ENCODE measurements at places on chromosomes 13 and 19.

DNA sequence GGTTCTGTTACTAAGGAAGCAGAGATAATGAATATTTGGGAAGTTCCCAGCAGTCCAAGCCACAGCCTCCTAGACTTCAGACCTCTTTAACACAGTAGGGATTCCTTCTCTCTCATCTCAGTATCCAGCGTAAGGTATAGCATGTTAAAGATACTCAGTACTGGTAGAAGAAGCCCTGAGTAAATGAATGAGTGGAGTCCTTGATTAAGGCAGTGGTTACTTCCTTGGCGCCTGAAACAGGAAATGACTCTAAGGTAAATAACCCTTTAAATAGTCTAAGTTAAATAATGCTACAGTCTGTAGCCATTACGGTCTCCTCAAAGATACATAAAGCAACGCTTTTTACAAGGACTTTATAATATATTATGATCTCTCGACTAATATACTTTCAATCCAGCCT is 650.8 kb upstream of the MIR17HG start:
- DNase-seq, result peak; percentile 56

GRCh38 chr13:72637561-72637960 is 89.9 kb downstream of the MZT1 start:
- no peak for DNase-seq

GRCh38 chr13:44894001-44894770 is 95.1 kb downstream of the NUFIP1 start:
- DNase-seq, result no peak

DNA sequence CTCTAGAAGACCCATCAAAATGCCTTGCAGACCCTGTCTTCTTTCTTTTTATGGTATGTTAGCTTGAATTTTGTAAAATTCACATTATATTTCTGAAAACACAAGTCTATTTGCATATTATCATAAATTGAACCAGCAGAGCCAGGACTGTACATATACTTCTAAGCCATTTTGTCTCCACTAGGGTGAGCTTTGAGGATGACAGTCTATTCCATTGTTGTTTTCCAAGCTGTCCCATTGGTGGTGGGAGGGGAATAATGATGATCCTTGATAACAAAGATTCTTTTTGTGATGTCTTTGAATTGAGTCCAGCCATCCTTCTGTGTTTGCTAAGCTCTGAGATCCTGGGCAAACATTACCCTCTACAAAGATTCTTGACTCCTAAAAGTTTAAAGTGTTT is 359.3 kb upstream of the PCDH20 start:
- no peak for DNase-seq

DNA sequence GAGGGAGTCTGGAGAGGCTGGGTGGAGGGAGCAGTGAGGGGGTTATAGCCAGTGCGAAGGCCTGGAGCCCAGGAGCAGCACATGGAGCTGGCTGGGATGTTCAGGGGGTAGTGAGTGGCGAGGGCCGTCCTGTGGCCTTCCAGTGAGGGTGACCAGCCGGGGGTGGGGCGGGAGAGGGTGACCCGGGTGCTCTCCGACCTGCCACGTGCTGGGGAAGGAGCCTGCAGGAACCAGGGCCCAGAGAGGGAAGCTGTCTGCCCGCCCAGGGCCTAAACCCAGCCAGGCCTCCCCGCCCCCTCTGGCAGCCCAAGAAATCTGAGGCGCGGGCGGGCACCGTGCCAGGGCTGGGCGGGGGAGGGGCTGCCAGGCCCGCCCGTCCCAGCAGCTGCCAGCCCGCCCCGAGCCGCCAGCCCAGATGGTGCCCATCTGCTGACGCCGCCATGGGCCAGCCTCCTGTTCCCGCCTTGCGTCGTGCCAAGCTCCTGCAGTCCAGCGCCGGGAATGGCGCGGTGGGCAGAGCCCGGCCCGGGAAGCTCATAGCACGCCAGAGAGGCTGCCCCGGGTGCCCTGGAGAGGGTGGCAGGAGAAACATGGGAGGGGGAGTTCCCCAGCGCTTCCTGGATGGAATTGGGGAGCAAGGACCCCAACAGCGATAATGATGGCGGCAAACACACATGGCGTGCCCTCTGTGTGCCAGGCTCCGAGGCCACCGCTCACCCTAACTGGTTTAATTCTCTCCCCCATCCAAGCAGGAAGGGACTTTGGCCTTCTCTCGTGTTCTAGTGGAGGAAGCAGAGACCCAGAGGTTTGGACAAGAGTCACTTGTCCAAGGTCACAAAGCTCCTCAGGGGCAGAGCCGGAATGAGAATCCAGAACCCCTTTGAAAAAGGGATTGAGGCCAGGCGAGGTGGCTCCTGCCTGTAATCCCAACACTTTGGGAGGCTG is 21.5 kb downstream of the NFIC start:
- DNase-seq, result no peak

GRCh38 chr13:113083402-113084061 is 22.1 kb upstream of the F7 start:
- peak; percentile 38 for DNase-seq

- peak; percentile 7 for DNase-seq
Measured at GRCh38 chr19:46428239-46429135, at the start of gene PNMA8C. Gene PNMA8C, minus strand, starts transcription at chr19:46428936. Its CDS starts 577 bp downstream, at chr19:46428359.

DNA sequence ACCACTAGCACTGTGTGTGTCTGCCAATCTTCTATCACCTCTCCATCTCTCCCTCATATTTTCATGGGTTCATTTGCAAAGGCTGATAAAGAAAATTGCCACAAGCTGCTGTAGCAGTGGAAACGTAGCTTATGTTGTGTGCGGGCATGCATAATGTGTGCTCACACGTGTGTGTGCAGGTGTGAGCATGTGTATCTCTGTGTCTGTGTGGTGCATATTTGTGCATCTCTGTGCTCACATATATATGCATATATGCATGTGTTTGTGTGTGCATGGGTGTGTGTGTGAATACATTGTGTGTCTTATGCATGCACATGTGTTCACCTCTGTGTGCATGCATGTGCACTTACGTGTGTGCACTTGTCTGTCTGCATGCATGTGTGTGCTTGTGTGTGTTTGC is 181.8 kb upstream of the UBL3 start:
- no peak for DNase-seq

DNA sequence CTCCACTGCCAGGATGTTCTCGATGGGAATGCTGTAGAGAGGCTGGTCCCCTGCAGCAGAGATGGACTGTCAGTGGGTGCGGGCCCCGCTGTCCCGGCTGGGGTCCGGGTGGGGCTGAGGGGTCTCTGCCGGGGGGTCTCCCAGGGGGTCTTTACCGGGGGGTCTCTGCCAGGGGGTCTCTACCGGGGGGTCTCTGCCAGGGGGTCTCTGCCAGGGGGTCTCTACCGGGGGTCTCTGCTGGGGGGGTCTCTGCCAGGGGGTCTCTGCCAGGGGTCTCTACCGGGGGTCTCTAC is 25.7 kb upstream of the C13orf46 start:
- no peak for DNase-seq

- DNase-seq, result no peak
Measured at GRCh38 chr13:28268800-28269223, 130.5 kb downstream of the PAN3 start.

- DNase-seq, result no peak
Measured at GRCh38 chr19:32186542-32187330, 158.7 kb upstream of the ZNF507 start.

GRCh38 chr19:45865269-45865948 is 1.3 kb downstream of the FOXA3 start:
- no peak for DNase-seq

DNA sequence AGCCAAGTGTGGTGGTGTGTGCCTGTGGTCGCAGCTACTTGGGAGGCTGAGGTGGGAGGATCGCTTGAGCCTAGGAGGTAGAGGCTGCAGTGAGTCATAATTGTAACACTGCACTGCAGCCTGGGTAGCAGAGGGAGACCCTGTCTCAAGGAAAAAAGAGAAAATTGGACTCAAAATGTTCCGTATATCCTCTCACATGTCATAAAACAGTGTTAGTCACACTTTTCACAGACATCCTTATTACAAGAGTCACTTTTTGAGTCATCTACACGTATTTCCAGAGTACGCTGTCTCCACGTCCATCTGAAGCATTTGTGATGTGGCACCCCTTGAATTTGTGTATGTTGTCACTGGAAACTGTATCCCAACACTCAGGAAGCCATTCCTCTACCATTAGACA is 133.0 kb downstream of the SIPA1L3 start:
- DNase-seq, result peak; percentile 96

DNA sequence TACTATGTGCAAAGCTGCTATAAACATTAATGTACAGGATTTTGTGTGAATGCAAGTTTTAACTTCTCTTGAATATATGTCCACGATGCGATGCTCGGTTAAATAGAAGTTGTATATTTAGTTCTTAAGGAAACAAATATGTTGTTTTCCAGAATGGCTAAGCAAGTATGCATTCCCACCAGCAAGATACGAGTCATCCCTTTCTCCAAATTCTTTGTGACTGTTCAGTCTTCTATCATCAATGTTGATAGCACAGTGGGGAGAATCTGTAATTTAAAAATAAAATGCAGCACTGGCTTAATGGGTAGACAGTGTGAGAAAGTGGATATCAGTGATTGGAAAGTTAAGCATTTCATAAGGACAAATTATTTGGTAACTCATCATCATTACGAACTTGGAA is 1340.8 kb downstream of the PCDH9 start:
- no peak for DNase-seq

- DNase-seq, result no peak
Measured at GRCh38 chr19:47215581-47215980, 15.4 kb downstream of the BBC3 start.

GRCh38 chr19:10422046-10422461 is 1.7 kb downstream of the PDE4A start:
- DNase-seq, result no peak

- DNase-seq, result no peak
Measured at GRCh38 chr13:28319528-28319927, 175.4 kb downstream of the FLT1 start.

GRCh38 chr13:110062077-110062776 is 244.7 kb downstream of the COL4A1 start:
- no peak for DNase-seq

DNA sequence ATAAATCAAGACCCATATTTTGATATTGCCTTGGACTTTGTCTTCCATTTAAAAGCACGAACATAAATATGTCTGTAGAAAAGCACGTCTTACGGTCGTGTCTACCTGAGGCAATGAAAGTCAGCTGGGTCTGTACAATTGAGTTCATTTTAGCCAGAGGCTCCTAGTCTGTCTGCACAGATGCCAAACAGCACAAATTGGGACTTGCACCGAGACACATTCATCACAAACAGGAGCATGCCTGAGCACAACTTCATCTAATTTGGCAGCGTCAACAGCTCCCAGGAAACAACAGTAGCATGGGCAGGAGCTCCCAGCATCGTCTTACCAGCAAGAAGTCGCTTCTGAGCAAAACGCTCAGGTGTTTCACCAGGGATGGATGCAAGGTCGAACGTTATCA is 687.0 kb downstream of the EFNB2 start:
- no peak for DNase-seq

GRCh38 chr13:71820699-71821098 is 46.3 kb downstream of the DACH1 start:
- no peak for DNase-seq

DNA sequence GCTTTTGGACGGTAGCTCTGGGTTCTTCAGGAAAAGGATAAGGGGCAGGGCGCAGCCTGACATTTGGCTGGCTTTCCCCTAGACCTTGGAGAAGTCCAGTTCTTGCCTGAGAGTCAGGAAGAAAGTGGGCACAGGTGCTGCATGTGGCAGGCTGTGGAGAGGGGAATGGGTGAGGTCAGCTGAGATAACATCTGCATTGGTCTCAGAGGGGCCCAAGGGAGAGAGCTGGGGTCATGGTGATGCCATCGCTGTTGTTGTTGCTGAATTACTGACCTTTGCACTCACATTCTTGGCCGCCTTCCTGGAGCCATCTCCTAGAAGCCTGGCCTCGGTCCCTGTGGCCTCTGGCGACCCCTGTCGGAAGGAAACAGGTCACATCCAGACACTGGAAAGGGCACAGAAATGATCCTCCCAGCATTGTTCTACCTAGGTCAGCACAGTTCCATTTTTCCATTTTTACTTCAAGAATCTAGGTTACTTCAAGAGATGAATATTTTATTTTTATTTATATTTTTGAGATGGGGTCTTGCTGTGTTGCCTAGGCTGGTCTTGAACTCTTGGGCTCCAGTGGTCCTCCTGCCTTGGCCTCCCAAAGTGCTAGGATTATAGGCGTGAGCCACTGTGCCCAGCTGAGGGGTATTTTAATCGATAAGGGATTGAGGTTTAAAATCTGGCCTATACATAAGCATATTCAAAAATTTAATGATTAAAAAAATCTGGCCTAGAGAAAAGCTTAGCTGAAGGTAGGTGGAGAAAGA is 6.5 kb upstream of the LIPE start:
- peak; percentile 32 for DNase-seq

DNA sequence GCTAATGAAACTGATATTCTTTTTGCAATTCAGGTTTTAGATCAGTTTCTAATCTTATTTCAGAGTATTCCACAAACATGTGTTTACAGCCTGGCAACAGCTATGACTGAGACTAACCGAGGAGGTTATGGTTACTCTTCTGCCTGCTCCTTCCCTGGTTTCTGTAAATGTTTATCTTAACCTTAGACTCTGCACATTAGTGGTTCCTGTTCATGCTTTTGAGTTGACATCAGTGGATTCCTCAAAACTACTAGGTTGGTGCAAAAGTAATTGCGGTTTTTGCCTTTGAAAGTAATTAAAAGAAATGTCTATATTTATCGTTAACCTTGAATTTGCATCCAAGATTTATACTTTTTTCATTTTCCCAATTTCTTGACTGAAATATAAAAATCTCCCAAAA is 237.0 kb upstream of the TSHZ3 start:
- DNase-seq, result no peak

DNA sequence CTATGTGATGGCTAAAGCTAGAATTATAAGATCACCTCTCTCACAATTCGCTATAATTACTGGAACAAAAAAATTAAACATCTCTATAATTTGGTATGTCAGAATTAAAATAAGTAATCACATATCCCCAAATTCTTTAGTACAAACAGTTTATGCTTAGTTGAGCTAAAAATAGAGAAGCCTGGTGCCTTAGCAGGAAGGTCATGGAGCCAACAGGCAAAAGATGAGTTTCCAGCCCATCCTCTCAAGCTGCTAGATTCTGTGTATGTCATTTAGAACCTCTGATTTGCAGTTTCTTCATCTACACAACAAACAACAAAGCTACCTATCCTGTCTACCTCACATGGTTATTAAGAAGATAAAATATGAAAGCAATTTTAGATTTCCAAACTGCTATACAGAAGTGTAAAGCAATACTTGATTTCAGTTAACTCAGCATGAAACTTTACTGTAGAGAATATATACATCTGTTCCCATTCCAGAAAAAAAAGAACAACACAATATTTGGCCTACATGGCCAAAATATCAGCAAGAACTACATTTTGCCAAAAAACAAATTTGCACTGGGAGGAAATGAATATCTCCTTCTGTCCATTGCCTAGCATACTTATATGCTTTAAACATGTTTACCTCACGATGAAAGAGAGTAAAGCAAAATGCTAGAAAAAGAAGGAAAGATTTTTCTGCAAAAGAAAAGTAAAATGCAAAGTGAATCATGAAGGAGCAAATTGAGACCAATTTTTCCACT is 294.0 kb upstream of the MIR17HG start:
- no peak for DNase-seq

- DNase-seq, result no peak
Measured at GRCh38 chr19:45670670-45671453, 2.8 kb downstream of the GIPR start.

GRCh38 chr13:79407349-79407979 is 1.4 kb upstream of the RBM26 start:
- DNase-seq, result no peak

- no peak for DNase-seq
Measured at GRCh38 chr19:54644056-54644455, 13.8 kb downstream of the LILRB1 start.

- DNase-seq, result no peak
Measured at GRCh38 chr13:19185865-19186645, 4.4 kb upstream of the TUBA3C start.

Data from HT1080 (cell line).